ENCODE measurements at places on chromosomes 1 and 21.

GRCh38 chr1:37553927-37554808 is at the start of gene SNIP1:
Gene SNIP1 (minus strand): TSS chr1:37554293. CDS start chr1:37554229, 64 bp downstream.
- DNase-seq: peak; percentile 70

GRCh38 chr1:47758341-47759250 is 238.6 kb downstream of the TRABD2B start:
- no peak for DNase-seq

GRCh38 chr1:14653461-14653960 is 55.0 kb downstream of the KAZN start:
- DNase-seq: no peak

- DNase-seq: peak; percentile 13
Measured at GRCh38 chr1:157403203-157403602, 149.1 kb downstream of the FCRL5 start.

- DNase-seq: peak; percentile 42
Measured at GRCh38 chr1:227887697-227888403, 59.9 kb downstream of the WNT9A start.

DNA sequence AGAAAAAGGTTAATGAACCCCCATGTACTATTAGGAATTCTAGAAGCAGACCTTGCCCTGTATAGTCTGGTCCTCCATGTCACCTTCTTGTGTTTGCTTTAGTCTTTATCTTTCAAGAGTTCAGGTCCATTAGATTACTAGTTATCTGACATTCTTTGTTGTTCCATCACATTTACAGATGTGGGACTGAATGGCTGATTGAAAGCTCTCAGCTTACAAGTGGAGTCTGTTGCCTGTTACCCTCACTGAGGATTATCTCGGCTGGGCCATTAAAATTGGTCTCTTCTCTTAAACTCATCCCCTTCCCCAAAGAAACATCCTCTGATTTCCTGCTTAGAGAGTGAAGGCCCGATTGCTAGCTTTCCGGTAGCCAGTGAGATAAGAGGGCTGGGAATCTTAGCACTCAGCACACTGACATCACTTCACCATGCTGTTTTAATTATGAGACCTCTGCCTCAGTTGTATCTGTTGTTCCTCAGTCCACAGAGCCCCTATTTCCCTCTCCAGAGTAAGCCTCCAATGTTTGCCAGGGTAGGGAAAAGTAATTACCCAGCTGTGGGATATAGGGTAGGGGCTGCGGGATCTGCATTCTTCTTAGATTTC is 76.8 kb downstream of the LPGAT1 start:
- DNase-seq: no peak

DNA sequence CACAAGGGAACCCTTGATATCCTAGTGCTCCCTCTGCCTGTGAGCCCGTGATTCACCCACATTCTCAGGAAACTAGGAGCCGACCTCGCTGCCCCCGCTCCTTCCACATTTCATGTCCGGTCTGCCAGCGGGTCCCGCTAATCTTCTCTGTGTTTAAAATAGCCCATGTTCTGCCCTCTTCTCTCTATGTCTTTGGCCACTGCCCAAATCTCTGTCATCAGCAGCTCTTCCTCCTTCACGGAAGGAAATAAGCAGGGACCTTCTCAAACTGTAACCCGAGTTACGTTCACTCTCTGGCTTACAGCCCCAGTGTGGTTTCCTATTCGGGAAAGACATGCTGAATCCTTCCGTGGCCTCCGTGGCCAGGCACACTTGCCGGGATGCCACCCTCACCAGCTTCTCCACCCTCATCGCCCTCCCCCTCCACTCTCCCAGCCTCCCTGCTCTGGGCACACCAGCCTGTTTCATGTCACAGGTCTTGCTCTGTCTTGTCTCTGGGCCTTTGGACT is 21.1 kb upstream of the UBXN10 start:
- DNase-seq: no peak

- no peak for DNase-seq
Measured at GRCh38 chr1:72634946-72635345, 352.6 kb upstream of the NEGR1 start.

DNA sequence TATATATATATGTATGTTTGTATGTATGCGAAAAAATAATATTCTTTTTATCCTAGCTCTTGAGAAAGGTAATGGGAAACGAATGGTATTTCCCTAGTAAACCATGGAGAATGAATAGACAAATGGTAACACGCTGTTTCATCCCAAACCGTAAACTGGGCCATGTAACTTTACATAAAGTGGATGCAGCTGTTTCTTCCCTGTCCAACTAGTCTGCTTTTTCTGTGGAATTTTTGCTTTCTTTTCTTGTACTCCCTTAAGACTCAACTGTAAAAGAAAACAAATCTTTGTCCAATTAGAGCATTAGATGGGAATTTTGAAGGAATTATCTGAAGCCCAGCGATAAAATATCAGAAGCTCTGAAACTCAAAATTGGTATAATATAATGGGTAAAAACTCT is 198.1 kb downstream of the NFIA start:
- no peak for DNase-seq

DNA sequence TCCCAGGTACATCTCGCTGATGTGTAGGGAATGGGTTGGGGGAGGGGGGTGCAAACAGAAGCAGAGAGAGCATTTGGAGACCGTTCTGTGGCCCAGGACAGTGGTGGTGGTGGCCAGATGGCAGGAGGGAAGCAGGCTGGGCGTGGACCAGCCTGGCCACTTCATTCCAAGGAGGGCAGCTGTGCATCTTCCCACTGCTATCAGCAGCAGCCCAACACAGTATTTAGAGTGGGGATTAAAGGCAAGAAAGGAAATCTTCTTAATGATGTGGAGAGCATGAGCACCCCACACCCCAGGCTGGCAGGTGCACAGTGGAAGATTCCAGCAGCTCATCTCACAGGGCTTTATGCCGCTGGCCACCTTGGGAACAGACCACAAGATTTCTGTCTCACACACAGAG is 198.7 kb downstream of the NPHP4 start:
- DNase-seq: no peak

- DNase-seq: no peak
Measured at GRCh38 chr1:11042995-11043874, 3.8 kb downstream of the MASP2 start.

DNA sequence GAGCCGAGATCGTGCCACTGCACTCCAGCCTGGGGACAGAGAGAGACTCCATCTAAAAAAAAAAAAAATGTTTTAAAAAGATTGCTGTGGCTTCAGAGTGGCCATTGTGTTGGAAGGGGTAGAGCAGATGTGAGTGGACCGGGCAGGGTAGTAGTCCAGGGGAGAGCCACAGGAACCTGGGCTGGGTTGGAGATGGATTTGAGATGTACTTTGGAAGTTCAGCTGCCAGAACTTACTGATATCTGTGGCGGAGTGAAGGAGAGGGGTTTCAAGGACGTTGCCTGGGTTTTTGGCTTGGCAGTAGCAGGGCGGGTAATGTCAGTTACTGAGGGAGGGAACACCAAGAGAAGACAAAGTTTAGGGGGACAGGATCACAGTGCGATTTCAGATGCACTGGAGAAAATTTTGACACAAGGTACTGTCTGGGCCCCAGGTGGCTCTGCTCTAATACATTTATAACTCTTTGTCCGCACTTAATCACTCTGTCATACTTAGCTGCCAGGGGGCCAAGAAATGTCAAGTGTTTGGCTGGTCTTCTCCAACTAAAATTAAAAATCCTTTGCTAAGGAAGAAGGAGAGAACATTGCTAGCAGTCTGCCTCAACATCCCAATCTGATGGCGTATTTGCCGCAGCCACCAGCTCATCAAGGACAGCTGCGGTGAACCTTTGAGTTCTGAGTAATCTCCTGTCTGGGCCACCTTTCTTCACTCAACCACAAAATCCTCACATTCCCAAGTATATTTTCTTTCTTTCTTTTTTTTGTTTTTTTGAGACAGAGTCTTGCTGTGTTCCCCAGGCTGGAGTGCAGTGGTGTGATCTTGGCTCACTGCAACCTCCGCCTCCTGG is 9.6 kb downstream of the EPHX1 start:
- DNase-seq: no peak

GRCh38 chr21:38054334-38054733 is 138.1 kb upstream of the KCNJ6 start:
- DNase-seq: no peak

DNA sequence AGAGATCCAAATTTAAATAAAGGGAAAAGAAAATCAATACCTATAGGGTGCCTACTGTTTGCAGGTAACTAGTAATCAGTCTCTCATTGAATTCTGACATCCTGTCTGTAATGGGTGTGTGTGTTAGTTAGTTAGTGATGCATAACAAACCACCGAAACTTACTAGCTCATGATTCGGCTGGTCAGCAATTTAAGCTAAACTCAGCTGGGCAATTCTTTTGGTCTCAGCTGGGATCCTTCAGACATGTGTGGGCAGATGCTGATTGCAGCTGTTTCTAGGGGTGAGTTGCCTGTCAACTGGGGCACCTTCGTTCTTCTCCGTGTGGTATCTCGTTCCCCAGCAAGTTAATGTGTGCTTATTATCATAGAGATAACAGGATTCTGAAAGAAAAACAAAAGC is 40.2 kb upstream of the ZNF124 start:
- DNase-seq: no peak

- DNase-seq: no peak
Measured at GRCh38 chr21:33810766-33811165, 104.8 kb downstream of the ATP5PO start.

GRCh38 chr1:189752461-189752995 is 725.1 kb downstream of the BRINP3 start:
- DNase-seq: no peak

DNA sequence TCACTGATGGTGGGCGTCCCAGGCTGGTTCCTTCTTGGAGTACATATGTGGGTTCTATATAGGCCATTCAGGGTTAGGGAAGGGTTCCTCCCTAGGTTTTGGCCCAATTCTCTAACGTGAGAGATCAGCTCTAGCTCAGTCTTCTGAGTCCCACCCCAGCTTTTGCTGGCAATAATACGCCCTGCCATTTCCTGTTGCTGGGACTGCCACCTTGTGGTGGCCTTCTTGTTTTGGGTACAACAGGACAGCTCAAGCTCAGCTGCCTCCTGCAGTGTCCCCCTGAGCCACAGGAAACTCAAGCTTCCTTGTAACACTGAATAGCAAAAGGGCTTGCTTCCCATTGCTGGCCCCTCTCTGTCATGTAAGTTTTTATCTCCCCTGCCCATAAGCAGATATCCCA is 77.8 kb downstream of the BACH1 start:
- peak; percentile 20 for DNase-seq

GRCh38 chr1:87084244-87084836 is 169.9 kb downstream of the HS2ST1 start:
- DNase-seq: no peak

DNA sequence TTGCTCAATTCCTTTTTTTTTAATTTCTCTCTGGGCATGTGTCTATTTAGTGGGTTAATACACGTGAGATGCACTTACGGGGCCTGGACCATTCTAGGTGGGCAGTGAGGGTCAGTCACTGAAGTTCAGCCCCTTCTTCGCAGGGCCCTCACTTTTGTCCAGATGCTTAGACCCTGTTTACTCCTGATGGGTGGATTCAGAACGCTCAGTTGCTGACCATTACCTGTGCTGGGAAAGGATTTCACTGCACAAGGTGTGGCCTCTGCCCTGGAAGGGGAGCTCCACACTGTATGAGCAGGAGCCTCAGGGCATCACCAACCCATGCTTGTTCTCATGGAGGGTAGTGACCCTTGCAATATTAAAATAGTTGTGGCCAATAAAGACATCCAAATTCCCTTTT is 4.5 kb downstream of the PRAMEF12 start:
- no peak for DNase-seq

GRCh38 chr1:29688471-29689365 is 452.4 kb downstream of the PTPRU start:
- peak; percentile 56 for DNase-seq

DNA sequence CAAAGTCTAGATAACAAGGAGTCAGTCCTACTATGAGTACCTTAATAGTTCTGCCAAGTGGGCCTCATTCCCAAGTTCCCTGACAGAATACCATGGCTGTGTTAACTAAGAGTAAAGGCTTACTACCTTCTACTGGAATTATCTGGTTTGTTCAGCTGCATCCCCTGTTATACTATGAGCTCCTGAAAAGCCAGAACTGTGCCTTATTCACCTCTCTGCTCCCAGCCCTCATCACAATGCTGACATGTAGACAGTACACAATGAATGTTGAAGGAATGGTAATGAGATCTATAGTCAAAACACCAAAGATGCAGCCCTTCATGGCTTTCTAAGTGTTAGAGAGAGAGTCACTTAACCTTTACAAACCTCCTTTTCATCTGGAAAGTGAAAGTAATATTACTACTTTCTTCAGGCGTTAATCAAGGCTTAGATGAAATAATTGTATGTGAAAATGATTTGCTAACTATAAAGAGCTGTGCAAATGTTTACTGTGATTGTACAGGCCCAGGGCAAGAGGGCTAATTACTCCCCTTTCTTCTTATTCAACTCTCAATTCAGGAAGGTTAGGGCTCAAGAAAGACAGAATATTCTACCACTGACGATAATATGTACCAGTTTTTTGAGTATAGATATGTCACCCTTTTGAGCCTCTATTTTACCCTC is 70.3 kb upstream of the MROH9 start:
- no peak for DNase-seq

GRCh38 chr1:202018468-202019234 is 8.3 kb downstream of the ELF3 start:
- no peak for DNase-seq

DNA sequence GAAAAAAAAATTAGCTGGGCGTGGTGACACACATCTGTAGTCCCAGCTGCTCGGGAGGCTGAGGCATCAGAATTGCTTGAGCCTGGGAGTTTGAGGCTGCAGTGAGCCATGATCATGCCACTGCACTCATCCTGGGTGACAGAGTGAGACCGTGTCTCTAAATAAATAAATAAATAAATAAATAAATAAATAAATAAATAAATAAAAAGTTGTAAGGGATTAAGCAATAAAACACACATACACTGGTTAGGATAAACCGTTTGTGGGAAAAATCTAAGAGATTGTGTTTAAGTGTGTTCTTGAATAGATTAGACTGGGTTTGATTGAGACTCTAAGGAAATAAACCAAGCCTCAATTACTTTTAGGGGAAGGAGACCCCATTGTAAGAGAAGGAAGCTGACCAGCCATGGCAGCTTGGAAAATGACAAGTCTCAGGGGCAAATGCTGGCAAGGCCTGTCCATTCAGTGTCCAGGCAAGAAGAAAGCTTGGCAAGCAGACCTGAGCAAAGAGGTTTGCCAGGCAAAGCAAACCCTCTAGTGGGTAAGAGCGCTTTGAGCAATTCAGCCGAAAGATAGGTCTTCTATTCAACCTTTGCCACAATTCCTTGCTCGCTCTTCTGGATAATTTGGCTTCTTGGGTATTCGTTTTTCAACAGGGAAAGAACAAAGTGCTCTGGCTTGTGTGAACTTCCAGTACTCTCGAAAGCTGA is 106.9 kb upstream of the SERBP1 start:
- DNase-seq: no peak

DNA sequence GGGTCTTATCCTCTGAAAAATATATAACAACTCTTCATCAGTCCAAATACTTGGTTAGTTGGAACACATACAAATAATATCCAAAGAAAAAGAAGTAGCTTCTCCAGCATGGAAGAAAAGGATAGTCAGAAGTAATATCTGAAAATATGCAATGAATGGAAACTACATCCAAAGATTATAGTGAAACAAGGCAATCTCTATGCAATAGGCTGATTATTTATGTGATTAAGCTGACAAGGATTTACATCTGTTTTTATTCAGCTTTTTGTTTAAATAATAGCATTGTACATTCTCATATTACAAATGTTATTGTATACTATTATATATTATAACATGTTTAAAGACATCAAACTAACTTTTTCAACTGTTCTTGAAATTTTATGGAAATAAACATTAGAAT is 15.3 kb upstream of the TGFBR3 start:
- DNase-seq: no peak
